G401 (cell line): ENCODE measurements at places on chromosomes 3 and 15.

- peak; percentile 95 for DNase-seq
These were observed 18.2 kb upstream of the KIF23 start for GRCh38 chr15:69395991-69396390.

- DNase-seq, result no peak
These were observed 153.7 kb upstream of the TLE3 start for GRCh38 chr15:70251246-70251990.

GRCh38 chr15:80599359-80599758, 95.8 kb upstream of the ABHD17C start:
- no peak for DNase-seq

- DNase-seq, result no peak
These were observed 380 bp downstream of the MYLK start for GRCh38 chr3:123883701-123884202.

DNA sequence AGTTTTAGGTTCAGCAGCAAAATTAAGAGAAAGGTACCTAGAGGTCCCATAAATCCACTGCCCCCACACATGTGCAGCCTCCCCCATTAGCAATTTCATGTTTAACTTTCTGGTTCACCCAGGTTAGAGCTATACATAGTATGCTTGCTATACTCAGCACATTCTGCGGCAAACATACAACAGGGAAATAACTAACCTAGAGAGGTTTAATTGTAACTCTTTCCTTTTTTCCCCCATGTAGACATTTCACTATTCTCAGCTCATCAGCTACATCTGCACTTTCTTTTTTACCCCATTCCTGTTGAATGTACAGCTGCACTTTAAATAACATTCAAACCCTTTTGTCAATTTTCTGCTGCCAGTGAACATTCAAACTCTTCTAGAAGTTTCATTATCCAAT, 21.1 kb downstream of the TFRC start:
- DNase-seq, result no peak

DNA sequence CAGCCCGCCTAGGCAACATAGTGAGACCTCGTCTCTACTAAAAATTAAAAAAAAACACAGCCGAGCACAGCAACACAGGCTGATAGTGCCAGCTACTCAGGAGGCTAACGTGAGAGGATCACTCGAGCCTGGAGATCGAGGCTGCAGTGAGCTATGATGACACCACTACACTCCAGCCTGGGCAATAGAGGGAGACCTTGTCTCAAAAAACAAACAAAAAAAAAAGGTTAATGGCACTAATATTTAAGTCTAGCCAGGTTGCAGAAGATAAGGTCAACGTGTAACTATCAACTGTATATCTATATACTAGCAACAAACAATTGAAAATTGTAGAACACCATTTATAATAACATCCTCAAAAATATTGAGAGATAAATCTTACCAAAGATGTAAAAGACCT, 75.1 kb downstream of the MYO9A start:
- no peak for DNase-seq

GRCh38 chr3:143977341-143978262, 6.0 kb downstream of the DIPK2A start:
- DNase-seq, result peak; percentile 54

GRCh38 chr3:33417066-33417673, 23.0 kb downstream of the UBP1 start:
- no peak for DNase-seq

GRCh38 chr15:52514482-52514881, 14.2 kb downstream of the MYO5A start:
- DNase-seq, result no peak

DNA sequence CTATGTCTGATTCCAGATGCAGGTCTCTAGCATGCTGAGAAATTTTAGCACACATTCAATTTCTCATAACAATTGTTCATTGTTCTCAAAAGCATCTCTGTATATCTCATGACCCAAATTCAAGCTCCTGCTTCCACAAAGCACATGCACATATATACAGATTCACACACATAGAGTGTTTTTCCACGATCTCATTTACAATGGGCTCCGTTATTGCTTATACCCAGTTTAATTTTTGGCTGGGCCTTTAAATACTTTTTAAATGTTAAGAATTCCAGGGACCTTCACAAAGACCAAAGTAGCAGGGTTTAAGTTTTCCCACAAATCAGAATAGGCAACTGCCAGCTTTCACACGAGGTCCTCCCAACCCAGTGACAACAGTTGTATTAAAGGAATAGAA, 333.5 kb upstream of the SEMA6D start:
- DNase-seq, result no peak

- DNase-seq, result no peak
These were observed 37.3 kb downstream of the EHHADH start for GRCh38 chr3:185216607-185216958.

GRCh38 chr3:115228266-115228665, 81.2 kb upstream of the ZBTB20 start:
- no peak for DNase-seq

- no peak for DNase-seq
These were observed 17.9 kb downstream of the CP start for GRCh38 chr3:149203758-149204157.

GRCh38 chr3:137770066-137770834, 6.1 kb downstream of the SOX14 start:
- DNase-seq, result no peak

- no peak for DNase-seq
These were observed 177.0 kb downstream of the CACNA2D3 start for GRCh38 chr3:54299169-54299935.

GRCh38 chr3:108006881-108007331, 83.9 kb downstream of the CD47 start:
- DNase-seq, result peak; percentile 55

DNA sequence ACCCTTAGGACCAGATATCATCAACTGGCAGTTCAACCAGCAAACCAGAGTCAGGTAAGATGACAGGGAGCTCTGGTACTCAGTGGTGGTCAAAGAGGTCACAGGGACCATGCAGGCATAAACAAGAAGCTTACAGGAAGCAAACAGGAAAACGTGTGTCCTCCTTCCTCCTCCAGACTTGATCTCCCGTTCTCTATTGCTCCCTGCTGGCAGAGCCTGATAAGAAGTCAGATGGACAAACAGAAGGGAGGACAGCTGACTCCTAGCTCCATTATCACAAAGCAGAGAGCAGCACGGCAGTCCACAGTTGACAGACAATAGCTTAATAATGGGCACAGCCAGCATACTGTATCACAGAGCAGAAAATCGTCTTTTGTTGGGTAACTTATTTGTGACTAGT, 156.5 kb upstream of the SLC2A2 start:
- DNase-seq, result no peak

DNA sequence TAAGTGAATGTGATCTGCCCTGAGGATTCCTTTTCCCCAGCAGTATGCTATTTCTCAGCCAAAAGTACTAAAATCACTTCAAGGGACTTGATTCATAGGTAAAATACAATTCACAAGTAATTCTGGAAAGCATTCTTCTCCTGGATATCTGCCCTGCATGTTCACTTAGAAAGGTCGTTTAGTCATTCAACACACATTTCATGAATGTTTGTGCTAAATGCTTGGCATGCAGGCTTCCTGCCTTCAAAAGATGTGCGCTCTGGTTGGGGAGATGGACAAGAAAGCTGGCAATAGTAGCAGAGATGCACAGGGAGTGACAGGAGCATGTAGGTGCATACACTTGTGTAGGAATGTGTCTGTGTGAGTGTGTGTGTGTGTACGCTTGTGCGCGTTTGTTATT, 360.7 kb downstream of the PTPRG start:
- no peak for DNase-seq

- no peak for DNase-seq
These were observed 71.9 kb upstream of the GOLGA8B start for GRCh38 chr15:34655326-34655725.

DNA sequence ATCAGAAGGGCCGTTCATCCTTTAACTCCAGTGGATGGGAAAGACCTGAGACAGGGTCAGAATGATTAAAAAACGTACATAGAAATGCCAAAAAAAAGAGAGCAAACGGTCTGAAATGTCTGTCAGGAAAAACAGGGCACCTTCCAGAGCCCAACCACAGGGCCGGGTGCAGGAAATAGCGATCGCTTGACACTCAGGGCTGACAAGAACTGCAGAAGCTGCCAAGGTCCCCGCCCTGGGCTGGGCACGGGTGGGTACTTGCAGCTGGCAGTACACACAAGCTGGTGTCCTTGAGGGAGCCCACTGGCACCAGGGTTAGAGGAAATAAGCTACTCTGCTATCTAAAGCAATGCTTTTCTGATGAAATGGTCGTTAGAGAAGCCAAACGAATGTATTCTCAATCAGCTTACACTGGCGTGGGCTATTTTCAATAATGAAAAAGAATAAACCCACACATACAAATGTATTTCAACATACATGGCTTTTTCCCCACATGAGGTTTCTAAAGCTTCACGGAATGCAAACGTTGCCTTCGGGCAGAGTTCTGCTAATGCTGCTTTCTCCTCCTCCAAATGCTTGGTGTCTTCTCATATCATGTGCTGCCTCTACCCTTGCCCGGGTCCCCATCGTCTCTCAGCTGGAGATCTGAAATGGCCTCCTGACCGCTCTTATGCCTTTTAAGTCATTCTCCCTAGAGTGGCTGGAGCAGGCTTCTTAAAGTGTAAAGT, 15.6 kb downstream of the FRMD4B start:
- no peak for DNase-seq

DNA sequence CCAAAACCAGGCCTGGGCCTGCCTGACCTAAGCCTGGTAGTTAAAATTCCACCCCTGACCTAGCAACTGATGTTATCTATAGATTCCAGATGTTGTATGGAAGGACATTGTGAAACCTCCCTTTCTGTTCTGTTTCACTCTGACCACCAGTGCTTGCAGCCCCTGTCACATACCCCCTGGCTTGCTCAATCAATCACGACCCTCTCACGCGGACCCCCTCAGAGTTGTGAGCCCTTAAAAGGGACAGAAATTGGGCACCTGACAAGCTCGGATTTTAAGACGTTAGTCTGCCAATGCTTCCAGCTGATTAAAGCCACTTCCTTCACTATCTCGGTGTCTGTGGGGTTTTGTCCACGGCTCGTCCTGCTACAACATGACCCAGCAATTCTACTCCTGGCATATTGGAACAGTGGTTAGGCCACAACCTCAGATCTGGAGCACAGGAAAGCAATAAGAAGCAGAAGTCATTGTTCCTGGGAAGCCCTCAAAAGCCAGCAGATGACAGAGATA, 36.7 kb upstream of the LHFPL4 start:
- no peak for DNase-seq

- DNase-seq, result no peak
These were observed 398 bp upstream of the RAB7A start for GRCh38 chr3:128725547-128726022.

DNA sequence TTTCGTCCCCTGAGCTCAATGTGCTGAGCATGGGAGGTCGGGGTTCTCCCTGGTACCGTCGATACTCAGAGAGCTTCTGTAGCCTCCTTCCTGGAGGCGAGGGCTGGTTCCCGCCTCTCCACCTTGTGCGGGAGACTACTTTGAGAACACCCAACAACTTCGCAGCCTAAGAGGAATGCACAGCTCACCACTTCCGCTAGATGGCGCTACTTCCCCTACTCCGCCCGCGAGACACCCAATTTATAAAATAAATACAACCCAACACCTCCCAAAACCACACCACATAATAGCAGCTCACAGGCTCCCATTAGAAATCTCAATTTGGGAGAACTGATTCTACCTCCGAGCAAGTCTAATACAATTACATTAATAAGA, 1.2 kb downstream of the RGMA start:
- DNase-seq, result peak; percentile 63

- DNase-seq, result no peak
These were observed 280.6 kb downstream of the ROBO2 start for GRCh38 chr3:77320514-77320913.

GRCh38 chr15:30953731-30954378, 37.6 kb downstream of the MTMR10 start:
- DNase-seq, result no peak

DNA sequence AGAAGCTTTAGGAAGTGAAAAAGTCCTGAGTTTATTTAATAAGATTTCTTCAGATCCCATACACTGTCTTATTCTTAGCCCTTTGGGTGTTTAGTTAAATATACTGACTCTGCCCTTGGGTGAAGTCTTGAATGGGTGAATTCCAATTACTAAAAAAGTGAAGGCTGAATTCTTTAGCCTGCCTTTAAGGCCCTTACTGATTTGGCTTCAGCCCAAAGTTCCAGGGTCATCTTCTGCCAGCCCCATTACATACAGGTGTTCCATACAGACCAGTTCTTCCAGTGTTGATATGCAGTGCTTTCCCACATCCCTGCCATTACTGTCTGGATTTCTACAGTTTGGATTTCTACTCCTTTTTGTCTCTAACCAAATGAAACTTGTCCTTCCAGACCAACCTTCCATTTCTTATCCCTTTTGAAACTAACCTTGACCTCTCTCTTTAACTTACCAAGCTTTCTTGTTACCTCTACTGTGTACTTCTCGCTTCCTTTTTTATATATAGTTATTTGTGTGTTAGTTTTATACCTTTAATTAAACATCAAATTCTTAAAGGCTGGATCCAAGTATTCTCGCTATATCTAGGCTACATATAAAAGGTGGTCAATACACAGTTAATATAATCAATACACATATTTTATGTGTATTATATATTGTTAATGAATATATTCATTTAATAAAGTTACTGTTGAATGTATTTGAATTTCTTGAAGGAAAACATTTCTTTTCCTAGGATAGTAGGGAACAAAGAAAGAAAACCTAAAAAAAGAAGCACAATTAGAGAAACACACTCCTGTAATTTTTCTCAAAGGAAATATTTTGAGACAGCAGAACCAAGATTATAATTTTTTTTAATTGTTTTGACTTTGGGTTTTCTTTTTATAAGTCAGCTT, 15.0 kb downstream of the MBNL1 start:
- no peak for DNase-seq

DNA sequence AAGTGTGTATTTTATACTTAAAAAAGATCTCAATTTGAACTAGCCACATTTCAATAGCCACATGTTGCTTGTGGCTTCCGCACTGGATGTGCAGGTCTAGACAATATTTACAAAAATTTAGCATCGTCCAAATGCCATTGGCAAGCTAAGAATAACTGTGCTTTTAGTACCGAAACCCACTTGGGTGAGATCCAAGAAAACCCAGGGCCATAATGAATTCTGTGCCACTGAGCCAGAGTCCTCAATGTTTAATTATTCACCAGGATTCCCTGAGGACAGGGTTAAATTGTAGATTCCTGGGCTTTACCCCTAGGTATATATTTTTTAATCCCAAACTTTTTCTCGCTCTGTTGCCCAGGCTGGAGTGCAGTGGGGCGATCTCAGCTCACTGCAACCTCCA, 22.9 kb upstream of the PTPRG start:
- DNase-seq, result no peak

GRCh38 chr3:120304616-120305015, 19.6 kb upstream of the GPR156 start:
- no peak for DNase-seq

DNA sequence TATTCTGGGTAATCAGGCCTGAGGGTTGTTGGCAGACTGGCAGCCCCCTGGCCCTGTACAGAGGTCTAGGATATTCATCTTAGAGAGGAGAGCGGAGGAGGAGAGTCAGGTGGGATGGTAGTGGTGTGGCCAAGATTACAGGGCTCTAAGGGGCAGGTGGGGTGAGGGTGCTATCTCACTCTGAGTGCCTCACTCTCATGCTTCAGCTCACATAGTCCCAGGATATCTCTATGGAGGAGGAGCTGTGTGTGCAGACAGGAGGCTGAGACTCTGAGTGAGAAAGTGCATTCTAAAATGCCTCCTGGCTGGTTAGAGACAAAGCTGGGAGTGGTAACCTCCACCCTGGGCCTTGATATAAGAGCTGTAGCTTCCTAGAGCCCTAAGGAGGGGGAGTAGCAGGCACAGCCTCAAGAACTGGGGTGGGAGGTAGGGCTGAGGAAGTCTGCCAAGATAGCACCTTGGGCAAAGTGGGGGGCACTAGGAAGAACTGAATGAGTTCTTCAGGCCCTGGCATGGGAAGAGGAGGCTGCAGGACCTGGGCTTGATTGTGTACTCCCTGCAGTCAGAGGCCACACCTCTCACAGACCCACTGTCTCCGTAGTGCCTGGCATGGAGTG, 39.9 kb downstream of the CLSTN2 start:
- no peak for DNase-seq
